ENCODE measurements at places on chromosomes 2 and 18. TPM values are rescaled to one million over a fixed set of nuclear protein-coding genes. Genes with fewer than 3 reads are reported as not detected.

Gene GAREM2
- 6.5 TPM for total RNA-seq

Gene LRRTM4
- not detected for total RNA-seq

Gene DSC2
- 0.58 TPM for total RNA-seq

Gene CRYGA
- total RNA-seq, result not detected

Gene CACNB4
- 6.0 TPM for total RNA-seq

Gene SIX3
- total RNA-seq, result not detected

Gene DLX1
- 6.7 TPM for total RNA-seq

Gene C2orf66
- not detected for total RNA-seq

Gene CCDC148
- total RNA-seq, result 0.52 TPM

Gene HAT1
- total RNA-seq, result 38.1 TPM

Gene FBXO15
- 0.92 TPM for total RNA-seq

Gene PPP4R1
- 105 TPM for total RNA-seq

Gene UCN
- total RNA-seq, result 1.5 TPM

Gene PJVK
- total RNA-seq, result 3.7 TPM

All from chondrocyte (in vitro differentiated cells).